ENCODE measurements at places on chromosomes 16 and 17. TPM values are rescaled to one million over a fixed set of nuclear protein-coding genes. Genes with fewer than 3 reads are reported as not detected.

DYNLRB2 gene
- not detected for total RNA-seq

KRTAP4-3 gene
- not detected for total RNA-seq

DNA sequence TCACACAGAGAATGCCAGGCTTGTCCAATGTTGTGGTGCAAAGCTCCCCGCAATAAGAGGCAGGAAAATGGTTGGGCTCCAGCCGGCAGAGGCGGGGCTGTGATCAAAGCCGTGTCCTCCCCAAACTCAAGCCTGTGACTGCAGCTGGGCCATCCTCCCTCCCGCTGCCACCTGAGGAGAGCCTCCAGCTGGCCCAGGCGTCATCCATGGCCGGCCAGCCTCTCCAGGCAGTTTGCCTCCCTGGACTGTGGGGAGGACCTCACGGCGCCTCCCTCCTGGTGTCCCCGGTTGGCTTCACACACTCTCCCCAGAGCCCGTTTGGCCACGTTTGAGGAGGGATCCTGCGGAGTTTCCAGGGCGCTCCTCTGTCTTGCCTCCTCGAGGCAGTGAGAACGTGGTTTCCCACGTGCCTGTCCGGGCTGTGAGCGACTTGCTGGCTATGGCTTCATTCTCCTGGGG, 134.1 kb downstream of the IRF8 start:
- peak; percentile 6 for DNase-seq

MYO1D gene
- total RNA-seq, result 56.4 TPM

DNA sequence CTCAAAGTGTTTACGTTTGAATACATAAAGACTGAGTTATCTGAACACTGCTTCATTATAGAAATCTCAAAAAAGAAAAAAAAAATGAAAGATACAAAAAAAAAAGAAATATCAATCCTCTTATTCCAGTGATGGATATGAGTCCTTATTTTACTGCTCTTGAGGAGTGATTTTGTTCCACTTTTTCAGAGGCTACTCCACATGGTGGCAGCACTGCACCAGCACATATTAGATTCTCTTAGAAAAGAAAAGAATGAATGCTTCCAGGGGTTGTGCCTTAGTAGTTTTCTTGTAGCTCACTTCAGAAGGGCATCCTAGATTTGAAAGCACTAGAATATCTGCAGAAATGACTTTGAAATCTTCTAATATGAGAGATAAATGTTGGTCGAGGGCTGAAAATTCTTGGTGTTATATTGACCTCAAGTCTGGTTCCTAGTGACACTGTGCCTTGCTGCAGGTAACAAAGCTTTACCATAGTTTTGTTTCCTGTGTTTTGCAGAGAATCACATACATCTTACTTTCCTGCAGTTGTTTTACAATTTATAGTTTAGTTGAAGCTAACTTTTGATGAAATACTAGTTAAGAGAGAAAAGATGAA, 25.9 kb downstream of the AP2B1 start:
- peak; percentile 73 for DNase-seq

CFDP1 gene
- total RNA-seq, result 103 TPM

GLYR1 gene
- 38.0 TPM for total RNA-seq

CDH15 gene
- total RNA-seq, result 0.92 TPM

DNA sequence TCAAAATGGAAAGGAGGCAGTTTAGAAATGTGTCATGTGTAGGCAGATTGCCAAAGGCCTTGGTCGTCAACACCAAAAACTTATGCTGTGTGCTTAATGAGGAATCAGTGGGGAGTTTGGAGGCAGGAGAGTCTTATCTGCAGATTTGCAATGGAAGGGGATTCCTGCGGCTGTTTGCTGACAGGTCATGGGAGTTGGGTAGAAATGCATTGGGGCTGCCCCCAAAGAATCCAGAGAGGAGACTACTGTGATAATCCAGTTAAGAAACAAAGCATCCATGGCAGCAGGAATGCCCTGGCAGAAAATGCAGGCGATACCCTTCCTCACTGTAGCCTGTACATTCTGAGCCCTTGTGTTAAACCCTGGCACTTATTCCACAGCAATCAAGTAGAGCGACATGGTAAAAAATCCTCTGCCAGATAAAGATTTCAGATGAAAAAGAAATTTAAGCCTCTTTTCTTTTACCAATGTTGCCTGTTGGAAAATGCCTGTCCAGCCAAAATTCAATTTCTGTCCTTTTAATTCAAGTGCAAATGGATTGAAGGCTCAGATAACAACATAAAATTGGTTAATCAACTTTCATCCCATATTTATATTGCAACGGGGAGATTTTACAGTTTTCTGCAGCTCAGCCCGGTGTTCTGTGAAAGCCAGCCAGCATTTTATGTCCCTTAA, 491.0 kb upstream of the CDH5 start:
- no peak for DNase-seq

MIEF2 gene
- 101 TPM for total RNA-seq

GRCh38 chr17:50311483-50311882, 34.4 kb upstream of the XYLT2 start:
- DNase-seq, result no peak

DNA sequence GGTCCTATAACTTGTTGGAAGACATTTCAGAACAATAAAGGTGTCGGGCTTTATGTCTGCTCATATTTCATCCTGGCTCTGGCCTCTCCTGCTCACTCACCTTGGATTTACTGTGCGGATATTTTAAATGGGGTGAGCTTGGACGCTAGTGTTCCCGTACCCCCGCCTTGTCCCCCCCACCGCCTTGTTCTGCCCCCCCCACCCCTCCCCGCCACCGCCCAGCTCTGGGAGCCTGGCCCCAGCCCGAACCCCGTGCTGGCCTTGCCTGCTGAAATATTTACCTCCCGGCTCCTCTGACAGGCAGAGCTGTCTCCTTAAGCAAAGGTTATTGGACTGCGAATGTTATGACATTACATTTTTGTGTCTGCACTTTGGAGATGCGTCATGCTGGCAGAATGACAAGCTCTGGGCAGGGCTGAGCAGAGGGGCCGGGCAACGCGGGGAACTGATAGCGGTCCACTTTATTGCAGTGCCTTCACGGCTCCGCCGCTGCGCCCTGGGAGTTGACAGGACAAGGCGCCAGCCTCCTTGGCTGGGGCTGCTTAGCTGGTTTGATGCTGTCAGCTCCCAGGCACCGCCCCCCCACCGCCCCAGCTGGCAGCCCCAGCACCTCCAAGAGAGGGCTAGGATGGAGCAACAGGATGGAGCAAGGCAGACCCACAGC, 222.5 kb upstream of the GSE1 start:
- DNase-seq, result no peak

DRC7 gene
- total RNA-seq, result 1.2 TPM

DNA sequence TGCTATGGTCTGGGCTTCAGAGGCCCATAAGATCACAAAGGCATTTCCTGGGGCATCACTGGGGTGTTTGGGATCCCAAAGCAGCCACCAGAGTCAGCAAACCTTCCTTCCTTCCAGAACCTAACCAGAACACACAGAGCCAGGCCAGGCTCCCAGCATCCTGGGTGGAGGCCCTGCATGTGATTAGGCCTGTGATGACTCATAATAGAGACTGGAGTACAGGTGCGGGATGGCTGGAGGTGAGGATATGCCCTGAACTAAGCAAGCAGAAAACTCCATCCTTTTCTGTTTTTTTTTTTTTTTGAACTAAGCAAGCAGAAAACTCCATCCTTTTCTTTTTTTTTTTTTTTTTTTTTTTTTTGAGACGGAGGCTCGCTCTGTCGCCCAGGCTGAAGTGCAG, 17.7 kb upstream of the GFOD2 start:
- DNase-seq, result no peak

- no peak for DNase-seq
These were observed 182.4 kb upstream of the RBFOX1 start for GRCh38 chr16:7150230-7150629.

GRCh38 chr16:66207139-66207882, 159.2 kb upstream of the CDH5 start:
- no peak for DNase-seq

DNA sequence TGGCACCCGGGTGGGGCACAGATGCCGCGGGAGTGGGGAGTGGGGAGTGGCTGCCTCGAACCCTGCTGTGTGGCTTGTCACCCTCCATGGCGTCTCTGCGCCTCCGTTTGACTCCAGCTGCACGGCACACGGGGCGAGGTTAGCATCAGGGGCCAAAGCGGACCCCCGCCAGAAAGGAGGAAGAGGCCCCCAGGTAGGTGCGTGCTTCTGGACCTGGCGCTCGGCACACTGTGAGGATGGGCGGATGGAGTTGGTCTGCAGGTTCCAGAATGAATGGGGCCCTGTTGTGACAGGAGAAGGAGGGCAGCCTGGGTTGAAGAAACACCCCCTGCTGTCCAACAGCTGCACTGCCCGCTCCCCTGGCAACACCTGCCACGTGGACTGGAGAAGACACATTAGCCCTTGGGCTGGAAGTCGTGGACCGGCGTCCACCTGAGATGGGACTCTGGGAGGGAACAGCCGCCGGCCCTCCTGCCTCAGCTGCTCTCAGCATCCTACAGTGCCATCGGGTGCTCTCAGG, 9.4 kb upstream of the FASN start:
- DNase-seq, result no peak

SPG7 gene
- 173 TPM for total RNA-seq

GRCh38 chr16:2784358-2785100, 2.8 kb downstream of the PRSS33 start:
- DNase-seq, result no peak

- DNase-seq, result no peak
These were observed 44.6 kb upstream of the SLC38A10 start for GRCh38 chr17:81339534-81340296.

DNA sequence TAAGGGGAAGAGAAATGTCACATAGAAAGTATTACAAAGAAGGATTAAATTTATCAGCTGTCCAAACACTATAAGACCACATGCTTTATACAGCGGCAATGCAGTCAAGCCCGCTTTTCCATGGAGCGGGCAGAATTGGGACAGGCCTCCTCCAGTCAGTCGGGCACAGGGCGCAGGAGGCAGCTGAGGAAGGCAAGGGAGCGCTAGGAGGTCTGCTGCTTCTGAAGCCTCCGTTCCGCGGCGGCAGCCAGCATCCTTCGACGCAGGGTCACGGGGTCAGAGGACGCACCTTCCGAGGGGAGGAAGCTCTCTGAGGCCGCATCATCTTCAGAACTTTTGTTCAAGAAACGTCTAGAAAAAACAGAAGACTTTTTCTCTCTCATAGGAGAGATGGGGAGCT, 62.6 kb downstream of the AMFR start:
- DNase-seq, result no peak

- DNase-seq, result no peak
These were observed 264.7 kb downstream of the PARN start for GRCh38 chr16:14365200-14365851.

CHP2 gene
- total RNA-seq, result not detected

- no peak for DNase-seq
These were observed 23.3 kb downstream of the CCR7 start for GRCh38 chr17:40541873-40542557.

CD300E gene
- total RNA-seq, result 0.07 TPM

DNA sequence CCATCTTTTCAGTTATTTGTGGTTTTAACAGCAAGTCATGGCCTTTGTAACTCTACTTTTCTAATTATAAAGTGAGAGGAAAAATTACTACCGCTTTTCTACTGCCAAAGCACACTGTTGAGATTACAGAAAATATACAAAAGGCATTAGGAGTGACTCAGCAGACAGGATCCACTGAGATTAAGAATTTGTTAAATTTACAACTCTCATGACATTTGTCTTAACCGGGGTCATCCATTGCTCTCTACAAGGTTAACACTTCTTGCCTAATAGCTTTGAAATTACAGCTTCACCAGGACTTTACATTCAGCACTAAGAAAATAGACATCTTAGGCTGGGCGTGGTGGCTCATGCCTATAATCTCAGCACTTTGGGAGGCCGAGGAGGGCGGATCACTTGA, 93.4 kb downstream of the SSH2 start:
- DNase-seq, result no peak

CSHL1 gene
- not detected for total RNA-seq

DNA sequence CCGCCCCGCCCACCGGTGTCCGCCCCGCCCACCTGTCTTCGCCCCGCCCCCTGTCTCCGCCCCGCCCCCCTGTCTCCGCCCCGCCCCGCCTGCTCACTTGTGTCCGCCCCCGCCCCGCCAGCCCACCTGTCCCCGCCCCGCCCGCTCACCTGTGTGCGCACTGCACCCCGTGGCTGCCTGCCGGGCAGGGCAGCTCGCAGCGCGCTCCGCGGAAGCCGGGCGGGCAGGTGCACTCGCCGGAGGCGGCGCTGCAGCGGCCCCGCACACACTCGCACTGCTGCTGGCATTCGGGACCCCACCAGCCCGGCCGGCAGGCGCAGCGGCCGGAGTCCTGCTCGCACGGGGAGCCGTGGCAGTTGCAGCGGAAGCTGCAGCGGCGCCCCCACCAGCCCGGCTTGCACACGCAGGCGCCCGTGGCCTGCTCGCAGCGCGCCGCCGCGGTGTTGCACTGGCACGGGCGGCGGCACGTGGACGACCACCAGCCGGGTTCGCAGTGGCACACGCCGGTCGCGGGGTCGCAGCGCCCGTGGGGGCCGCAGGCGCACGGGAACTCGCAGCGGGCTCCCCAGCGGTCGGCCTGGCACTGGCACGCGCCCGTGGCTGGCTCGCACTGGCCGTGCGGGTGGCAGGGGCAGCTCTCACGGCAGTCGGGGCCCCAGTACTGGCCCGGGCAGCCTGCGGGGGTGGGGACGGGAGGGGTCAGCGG, 2.1 kb downstream of the SCARF1 start:
- peak; percentile 23 for DNase-seq

NTN3 gene
- total RNA-seq, result 9.4 TPM

GRCh38 chr17:22506231-22506630, 813.9 kb downstream of the KCNJ18 start:
- DNase-seq, result no peak

KRTAP16-1 gene
- total RNA-seq, result not detected

DNA sequence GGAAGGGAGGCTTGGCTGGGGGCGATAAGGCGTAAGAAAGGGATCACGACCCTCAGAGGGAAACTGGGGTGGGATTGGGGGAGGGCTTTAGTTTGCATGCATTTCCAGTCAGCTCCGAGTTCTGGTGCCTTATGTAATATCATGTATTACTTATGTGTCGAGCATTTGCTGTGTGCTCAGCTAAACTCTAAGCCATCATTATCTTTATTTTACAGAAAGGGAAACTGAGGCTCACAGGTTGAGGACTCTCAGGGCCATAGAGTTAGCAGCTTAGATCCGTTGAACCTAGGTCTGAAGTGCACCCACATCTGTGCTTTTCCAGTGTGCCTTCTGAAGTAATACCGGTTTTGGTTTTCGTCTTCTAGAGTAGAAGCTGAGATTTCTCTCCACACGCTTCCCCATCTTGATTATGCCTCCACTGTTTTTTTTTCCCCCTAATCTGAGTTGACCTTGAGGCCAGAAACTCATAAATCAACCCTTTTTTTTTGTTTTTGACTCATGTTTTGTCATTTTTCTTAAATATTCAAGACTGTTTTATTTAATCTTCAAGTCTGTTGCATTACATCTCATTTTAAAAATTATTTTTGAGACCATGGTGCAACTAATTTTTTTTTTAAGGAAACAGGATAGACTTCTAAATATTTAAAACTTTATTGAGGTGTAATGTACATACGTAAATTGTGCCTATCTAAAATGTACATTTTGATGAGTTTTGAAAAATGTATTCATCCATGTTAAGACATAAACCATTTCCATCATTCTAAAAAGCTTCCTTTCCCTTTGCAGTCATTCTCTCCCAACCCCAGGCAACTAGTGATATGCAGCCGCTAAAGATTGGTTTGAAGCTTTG, 741 bp downstream of the CYB5B start:
- DNase-seq, result no peak

All from cardiac muscle cell (in vitro differentiated cells and primary cell).